ENCODE measurements at places on chromosomes 1 and 21.

DNA sequence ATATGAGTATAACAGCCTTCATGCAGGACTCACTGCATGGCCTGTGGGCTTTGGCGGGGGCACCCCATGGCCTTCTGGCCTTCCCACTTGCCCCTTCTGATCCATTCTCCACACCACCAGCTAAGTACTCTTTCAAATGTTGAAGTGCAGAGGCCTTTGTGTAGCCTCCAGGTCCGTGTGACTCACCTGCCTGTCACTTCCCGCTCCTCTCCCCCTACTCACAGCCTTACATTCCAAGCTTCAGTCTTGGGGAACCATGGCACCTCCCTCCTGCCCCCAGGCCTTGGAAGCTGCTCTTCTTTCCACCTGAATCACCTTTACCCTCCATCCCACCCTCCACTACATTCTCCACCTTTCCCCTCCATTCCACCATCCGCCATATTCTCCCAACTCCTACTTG lies 69.6 kb downstream of the PGM1 start:
- peak; percentile 75 for DNase-seq

DNA sequence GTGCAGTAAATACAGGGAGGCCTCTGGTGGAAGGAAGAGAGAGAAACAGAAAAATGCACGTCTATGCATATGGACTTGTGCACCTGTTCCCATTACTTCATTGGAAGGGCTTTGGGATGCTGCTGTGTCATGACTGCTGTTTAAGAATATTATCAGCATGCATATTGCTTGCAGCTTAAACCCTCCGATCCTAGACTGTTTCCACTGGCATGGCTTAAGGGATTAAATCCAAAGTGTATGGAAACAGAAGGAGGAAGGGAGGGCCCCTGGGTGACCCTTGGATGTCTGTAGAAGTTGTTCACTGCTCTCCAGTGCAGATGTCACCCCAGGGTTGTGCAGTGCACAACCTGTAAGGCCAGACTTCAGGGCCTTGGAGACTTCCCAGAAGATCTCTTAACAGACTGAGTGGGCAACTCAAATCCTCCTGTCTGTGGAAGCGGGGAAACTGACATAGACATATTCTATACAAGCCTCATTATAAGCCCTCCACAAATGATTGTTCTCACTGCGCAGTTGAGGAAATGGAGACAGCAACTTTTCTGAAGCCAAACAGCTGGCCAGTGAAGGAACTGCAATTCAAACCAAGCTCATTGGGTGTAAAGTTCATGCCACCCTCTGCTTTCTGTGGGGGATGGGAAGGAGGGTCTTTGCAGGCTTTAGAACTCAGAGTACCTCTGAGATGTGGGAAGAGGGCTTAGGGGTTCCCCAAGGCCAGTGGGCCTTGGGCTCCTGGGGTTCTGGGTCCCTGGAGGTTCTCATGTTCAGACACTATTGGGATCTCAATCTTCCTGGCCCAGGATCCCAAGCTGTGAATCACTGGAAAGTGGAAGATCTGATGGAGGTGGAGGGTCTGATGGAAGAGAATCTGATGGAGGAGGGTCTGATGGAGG lies 73.8 kb downstream of the UMODL1 start:
- no peak for DNase-seq

DNA sequence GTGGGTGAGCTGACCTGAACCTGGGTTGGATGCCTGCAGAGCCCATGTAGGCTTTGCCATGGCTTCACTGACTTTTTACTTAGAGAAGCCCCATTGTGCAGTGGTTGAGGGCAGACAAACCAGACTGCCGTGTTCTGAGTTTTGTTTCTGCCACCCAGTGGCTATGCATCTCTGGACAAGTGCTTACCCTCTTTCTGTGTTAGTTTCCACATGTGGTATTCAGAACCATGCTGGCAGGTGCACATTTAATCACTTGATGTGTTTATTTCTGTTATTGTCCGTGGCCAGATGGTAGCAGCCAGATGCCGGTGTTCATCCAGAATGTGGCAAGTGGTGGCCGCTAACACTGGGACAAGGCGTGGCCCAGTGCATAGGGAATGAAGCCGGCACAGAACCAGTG lies 10.3 kb upstream of the PTPN7 start:
- no peak for DNase-seq

DNA sequence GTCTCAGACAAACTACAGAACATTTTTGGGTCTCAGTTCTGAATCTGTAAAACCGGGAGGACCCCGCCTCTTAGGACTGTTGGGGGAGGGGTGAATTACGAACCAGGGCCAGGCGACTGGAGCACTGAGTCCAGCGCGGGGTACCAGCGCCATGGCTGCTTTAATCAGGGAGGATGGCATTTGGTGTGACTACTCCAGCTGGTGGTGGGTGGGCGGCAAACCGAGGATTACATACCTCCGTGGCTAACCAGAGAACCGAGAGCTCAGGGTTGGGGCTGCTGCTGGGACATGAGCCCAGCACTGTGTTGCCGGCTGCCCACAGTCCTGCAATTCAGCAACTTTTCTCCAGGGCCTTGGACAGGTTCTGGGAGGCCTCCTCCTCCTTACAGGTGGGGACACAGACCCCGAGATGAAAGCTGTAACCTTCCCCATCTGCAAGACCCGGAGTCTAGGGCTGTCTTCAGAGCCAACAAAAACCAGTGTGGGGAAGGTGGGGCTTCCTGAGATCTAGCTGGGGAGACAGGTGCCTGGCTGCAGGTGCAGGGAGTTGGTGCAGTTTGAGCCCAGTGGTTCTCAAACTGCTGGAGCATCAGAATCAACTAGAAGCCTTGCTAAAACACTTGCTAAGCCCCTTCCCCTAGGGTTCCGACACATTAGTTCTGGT lies 273.5 kb downstream of the FOXD2 start:
- DNase-seq = no peak

DNA sequence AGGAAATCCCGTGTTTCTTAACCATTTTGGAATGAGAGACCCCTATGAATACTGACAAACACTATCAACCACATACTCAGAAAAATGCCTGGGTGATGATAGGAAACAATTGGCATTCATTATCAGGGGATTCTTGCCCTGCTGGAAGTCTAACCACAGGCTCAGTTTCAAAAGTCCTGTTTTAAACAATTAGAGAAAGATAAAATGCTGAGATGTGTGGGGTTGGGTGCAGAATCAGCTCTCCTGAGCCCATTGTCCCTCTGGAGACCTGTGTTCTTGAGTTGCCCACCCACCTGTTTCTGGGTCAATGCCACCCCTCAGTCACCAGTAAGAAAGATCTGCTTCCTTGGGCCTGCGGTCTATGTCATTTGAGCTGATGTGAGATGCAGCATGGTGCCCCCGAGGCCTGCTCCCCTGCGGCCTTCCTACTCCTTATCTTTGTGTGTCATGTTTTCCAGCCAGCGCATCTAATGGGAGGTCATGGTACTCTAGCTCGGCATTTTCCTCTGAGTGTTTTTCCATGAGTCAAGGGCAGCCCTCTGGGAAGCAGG lies 130.3 kb upstream of the PLXNA2 start:
- no peak for DNase-seq

- no peak for DNase-seq
These were observed 62.8 kb upstream of the NGF start for GRCh38 chr1:115400891-115401290.

GRCh38 chr21:21547368-21547953 lies 549.3 kb downstream of the NCAM2 start:
- no peak for DNase-seq

- no peak for DNase-seq
These were observed 542.0 kb downstream of the NUF2 start for GRCh38 chr1:163863731-163864130.

GRCh38 chr1:197572169-197572568 lies 203.1 kb downstream of the DENND1B start:
- no peak for DNase-seq

DNA sequence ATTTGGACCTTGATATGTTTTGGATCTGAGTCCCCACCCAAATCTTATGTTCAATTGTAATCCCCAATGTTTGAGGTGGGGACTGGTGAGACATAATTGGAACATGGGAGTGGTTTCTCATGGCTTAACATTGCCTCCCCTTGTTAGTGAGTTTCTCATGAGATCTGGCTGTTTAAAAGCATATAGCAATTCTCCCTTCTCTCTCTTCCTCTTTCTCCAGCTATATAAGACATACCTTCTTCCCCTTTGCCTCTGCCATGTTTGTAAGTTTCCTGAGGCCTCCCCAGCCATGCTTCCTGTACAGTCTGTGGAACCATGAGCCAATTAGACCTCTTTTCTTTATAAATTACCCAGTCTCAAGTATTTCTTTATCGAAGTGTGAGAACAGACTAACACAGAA lies 692.4 kb downstream of the KCNT2 start:
- DNase-seq = no peak

- peak; percentile 80 for DNase-seq
These were observed 2.8 kb downstream of the HES3 start for GRCh38 chr1:6246497-6247467.

DNA sequence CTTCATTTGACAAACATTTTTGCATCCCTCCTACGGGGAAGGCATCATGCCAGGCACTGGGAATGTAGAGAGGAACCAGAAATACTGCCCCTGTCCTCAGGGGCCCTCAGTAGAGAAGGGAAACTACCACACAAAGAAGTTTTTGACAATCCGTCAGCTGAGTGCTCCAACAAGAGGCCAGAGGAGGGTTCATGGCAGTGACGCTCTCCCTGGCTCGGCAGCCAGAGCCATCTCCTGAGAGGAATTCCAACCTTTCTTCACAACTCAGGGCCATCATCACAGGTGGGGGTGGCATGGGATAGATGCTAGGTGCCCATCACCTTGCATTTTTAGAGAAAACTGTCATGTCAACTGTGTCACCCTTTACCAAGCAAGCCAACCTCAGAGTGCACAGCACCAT lies 154.1 kb downstream of the HIVEP3 start:
- DNase-seq = no peak

DNA sequence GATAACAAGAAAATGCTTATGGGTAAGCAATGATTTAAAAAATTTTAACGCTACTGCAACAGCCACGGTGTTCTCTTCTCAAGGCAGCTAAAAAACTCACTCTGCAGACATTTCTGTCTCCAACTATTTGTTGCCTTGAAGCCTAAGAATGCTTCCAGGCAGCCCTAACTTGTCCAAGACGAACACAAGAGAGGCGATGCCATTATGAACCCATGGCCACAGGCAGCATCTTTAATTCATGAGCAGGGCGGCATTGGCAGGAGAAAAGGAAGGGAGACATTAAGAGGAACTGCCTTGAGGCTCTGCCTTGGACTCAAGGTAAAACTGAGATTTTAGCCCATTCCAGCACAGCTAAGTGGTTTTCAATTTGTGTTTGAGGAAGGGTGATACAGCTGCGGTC lies 67.5 kb downstream of the KCND3 start:
- no peak for DNase-seq

GRCh38 chr1:164320790-164321731 lies 237.9 kb upstream of the PBX1 start:
- peak; percentile 56 for DNase-seq

DNA sequence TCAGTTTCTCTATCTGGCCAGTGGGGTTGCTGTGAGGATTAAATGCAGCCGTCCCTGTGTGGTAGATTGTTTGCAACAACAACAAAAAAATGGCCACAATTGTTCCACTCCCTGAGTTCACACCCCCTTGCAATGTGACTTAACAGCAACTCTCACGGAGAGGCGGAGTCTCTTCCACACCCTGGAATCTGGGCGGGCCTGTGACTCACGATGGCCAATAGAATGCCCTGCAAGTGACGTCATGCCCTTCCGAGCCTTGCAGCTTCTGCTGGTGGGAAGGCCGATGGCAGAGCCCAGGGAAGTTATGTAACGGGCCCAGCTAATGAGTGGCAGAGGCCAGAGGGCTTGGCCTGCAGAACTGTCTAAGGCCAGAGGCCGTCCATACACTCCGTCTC lies 87.9 kb downstream of the RIPK4 start:
- DNase-seq = peak; percentile 77

DNA sequence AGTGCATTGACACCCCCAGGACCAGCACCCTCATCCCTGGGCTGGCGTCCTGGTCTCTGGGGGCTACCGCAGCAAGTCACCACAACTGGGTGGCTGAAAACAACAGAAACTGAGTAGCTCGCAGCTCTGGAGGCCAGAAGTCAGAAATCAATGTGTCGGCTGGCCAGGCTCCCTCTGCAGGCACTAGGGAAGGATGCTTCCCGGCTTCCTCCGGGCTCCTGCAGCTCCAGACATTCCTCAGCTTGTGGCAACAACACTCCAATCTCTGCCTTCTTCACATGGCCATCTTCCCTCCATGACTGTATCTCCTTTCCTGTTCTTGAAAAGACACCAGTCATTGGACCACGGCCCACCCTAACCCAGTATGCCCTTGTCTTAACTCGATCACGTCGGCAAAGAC lies 224.2 kb downstream of the NPHP4 start:
- no peak for DNase-seq

DNA sequence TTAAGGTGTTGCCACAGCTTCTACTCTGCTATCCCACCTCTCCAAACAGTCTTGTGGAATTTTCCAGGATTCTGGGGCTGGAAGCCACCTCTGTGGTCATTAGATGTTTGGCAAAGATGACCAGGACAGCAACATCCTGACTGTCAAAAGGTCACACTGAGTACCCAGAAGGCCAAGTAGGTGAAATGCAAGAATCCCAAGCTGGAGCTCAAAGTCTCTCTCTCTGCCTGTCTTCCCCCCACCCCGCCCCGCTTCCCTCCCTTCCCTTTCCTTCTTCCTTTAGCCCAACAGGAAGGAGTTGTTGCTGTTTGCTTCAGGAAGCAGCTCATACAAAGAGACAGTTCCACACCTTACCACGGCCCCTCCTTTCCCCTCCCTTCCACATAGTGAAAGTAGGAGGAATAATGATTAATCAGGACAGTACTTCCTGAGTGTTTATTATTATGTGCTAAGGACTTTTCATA lies 75.6 kb upstream of the SLC2A1 start:
- DNase-seq = no peak

DNA sequence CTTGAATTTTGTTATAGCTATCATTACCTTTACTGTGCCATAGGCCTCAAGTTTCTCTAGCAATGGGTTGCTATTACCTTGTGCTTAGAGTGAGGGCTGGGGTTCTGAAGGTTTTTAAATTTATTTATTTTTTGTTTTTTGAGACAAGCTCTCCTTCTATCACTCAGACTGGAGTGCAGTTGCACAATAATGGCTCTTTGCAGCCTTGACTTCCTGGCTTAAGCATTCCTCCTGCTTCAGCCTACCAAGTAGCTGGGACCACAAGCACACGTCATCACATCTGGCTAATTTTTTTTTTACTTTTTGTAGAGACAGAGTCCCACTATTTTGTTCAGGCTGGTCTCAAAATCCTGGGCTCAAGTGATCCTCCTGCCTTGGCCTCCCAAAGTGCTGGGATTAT lies 41.5 kb downstream of the SNX27 start:
- DNase-seq = no peak

DNA sequence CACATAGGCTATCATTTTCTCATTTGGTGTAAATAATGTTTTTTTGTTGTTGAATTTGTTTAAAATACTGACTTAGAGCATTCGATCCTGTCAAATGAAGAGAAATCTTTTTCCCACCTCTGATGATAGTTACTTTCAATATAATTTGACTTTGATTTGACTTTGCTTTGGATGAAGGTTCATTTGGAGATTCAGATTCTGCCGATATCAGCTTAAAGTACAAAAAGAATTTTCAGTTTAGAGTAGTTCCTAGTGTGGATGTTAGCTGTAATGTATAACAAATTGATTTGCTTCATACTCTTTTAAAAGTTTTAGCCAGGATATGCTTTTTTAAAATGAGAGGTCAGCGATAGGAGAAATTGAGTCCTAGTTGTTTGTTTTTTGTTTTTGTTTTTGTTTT lies 9.9 kb downstream of the STX12 start:
- no peak for DNase-seq

- no peak for DNase-seq
These were observed 63.6 kb upstream of the KIF26B start for GRCh38 chr1:245091171-245091621.

GRCh38 chr1:58155418-58156123 lies 391.0 kb downstream of the OMA1 start:
- DNase-seq = no peak

Measured in urothelium cell line (cell line).